ENCODE measurements at places on chromosomes 5 and 9. TPM values are rescaled to one million over a fixed set of nuclear protein-coding genes. Genes with fewer than 3 reads are reported as not detected.

DNA sequence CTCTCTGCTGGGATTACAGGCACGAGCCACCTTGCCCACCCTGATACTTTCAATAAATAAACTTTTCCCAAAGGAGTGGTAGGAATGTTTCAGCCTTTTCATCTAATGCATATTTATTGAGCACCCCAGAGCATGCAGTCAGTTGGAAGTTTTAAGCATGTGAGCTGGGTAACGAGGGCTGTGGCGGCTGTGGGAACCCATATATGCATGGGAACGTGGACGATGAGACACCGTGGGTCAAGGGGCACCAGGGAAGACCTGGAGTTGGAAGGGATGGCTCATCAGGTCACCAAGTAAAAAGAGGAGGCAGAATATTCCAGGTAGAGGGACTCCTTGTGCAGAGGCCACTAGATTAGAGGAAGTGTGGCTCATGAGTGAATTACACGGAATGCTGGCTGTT, 64.7 kb downstream of the ANKRD33B start:
- DNase-seq = no peak

DNA sequence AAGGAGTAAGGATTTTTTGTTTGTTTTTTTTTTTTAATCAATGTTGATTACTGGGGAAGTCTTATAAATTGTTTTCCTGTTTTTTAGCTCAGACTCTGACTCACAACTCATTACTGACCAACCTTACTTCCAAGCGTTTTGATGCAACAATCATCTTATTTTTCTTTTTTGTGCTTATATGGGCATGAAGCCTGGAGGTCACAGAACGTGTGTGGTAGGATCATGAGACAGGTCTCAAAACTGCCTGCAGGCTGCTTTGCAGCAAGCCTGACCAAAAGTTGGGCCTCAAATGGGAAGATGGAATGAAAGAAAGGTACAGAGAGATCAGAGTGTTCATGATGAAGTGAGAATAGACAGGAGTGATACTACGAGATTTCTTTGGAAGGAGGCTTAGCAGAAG, 38.5 kb downstream of the SNCAIP start:
- DNase-seq = no peak

The FGD3 gene
- total RNA-seq = not detected

The COL5A1 gene
- total RNA-seq = 148 TPM
